ENCODE measurements at places on chromosomes 12 and 14. TPM values are rescaled to one million over a fixed set of nuclear protein-coding genes. Genes with fewer than 3 reads are reported as not detected.

DNA sequence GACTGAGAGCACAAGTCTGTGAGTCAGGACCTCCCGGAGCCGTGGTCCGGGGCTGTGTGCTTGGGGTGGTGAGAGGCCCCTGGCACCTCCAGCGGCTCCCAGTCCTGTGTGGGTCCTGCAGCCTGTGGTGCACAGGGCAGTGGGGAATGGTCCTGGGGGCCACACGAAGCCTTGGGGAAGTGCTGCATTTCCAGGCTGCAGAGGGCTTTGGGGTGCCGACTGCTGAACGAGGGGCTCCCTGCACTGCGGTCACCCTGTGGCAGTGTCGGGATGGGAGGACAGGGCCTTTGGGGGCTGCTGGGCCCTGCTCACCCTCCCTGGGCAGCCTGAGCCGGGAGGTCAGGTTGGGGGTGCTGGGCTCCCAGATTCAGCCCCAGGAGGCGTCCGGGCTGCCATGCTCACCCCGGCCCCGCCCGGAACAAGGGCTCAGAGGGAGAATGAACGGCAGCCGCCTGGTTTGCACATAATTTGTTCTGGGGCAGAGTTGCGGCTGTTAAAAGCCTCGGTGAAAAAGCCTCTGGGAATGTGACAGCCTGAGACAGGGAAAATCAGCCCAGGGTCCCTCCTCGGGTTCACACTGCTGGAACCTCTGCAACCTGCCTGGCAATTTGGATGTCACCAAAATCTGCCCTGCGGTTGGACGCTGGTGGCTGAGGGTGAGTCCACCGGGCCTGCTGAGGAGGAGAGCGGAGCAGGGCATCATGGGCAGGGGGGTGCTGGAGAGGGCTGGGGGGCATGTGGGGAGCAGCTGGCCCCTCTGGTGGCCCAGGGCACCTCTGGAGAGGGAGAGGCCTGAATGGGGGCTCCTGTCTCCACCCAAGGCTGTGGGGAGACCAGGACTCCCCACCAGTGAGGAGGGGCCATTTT lies 109.2 kb downstream of the KIF26A start:
- H3K4me1 ChIP-seq: no peaks in the 10 kb centered on the region
- no peak for DNase-seq
- H3K4me3 ChIP-seq: no peak overlapping the region
- H3K27ac ChIP-seq: no peak overlapping the region
- H3K36me3 ChIP-seq: no peaks in the 10 kb centered on the region

- peaks cover 2% of the 10 kb centered on the region for H3K36me3 ChIP-seq
- DNase-seq: no peak
- no peak overlapping the region for H3K4me3 ChIP-seq
- H3K27me3 ChIP-seq: no peaks in the 10 kb centered on the region
- H3K4me1 ChIP-seq: peaks cover 33% of the 10 kb centered on the region
Observed at GRCh38 chr12:45278447-45278846, 62.6 kb downstream of the ANO6 start.

NFATC4 gene
- total RNA-seq: 3.7 TPM

GLIPR1L1 gene
- not detected for total RNA-seq

WDHD1 gene
- 34.1 TPM for total RNA-seq

DNA sequence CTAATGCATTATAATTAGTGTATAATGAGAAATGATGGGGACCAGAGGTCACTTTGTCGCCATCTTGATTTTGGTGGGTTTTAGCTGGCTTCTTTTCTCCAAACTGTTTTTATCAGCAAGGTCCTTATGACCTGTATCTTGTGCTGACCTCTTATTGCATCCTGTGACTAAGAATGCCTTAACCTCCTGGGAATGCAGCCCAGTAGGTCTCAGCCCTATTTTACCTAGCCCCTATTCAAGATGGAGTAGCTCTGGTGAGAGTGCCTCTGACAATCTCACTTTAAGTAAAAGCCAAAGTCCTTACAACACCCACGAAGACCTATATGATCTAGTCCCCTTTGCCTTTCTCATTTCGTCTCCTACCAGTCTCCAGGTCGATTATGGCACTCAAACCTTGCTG lies 28.3 kb upstream of the STRAP start:
- H3K27ac ChIP-seq: no peak overlapping the region
- H3K4me1 ChIP-seq: no peaks in the 10 kb centered on the region
- no peak overlapping the region for H3K4me3 ChIP-seq
- no peaks in the 10 kb centered on the region for H3K27me3 ChIP-seq
- DNase-seq: no peak
- H3K36me3 ChIP-seq: no peaks in the 10 kb centered on the region
